ENCODE measurements at places on chromosomes 13 and 19.

- no peak for DNase-seq
These were observed 50.3 kb upstream of the CACNA1A start for GRCh38 chr19:13556552-13556951.

DNA sequence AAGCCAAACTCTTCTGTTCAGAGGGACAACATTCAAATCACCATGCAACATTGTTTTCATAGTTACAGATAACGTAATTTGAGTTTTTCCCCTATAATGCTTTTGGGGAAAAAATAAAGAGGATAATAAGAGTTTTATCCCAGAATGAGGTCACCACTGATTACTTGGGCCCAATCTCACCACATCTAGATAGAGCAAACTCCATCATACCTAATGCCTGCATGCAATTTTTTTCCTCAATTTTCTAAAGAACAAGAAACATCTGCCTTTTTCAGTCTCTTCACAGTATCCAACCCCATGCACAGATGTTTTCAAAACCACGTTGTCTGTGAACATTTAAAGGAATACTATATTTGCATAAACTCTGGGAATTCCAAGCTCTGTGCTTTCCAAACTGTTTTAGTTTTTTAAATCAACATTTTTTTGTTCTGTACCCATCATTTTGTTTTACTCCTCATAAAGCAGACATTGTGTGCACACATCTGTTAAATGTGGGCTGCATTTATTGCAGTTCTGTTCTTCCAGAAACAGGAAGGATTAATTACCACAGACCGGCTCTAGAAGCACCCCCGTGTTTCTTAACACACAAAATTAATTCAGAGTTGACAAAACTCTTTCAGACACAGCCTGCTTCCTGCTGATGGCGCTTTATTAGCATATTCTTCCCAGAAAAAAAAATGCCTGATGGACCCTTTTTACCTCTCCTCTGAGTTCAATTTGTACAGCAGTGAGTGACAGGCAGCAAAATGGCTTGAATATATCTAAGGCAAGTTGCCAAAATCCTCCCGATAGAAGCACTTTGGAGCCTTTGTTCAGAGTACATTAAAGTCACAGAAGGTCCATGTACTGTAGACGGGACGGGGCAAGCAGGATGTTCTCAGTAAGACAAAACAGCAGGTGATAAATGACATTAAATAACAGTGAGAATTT lies 1171.9 kb downstream of the EFNB2 start:
- peak; percentile 37 for DNase-seq

GRCh38 chr13:71853725-71854124 lies 13.3 kb downstream of the DACH1 start:
- DNase-seq: no peak

GRCh38 chr19:46756544-46756888 lies 10.3 kb upstream of the STRN4 start:
- peak; percentile 35 for DNase-seq

DNA sequence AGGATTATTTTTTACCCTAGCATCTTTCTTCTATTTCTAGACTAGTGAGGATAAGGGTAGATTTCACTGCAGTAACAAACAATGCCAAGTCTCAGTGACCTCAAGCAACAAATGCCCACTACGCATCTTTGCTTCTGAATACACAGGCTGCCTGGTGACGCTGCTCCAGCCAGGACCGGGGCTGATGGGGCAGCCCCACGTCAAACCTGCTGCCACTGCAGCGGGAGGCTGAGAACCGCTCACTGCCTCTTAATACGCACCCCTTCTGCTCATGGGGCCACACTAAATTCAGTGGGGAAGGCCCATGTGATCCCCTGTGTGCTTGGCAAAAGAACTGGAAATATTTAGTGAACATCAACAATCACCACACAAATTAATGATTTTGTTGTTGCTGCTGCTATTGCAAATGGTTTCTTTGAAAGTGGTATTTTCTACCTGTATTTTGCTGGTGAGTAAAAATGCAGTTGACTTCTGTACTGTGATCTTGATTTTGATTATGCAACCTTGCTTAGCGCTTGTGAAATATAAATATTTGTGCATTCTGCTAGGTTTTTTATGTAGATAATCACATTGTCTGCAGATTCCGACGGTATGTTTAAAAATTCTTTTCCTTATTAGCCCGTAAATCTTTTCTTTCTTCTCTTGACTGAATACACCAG lies 139.5 kb upstream of the SPACA7 start:
- no peak for DNase-seq

DNA sequence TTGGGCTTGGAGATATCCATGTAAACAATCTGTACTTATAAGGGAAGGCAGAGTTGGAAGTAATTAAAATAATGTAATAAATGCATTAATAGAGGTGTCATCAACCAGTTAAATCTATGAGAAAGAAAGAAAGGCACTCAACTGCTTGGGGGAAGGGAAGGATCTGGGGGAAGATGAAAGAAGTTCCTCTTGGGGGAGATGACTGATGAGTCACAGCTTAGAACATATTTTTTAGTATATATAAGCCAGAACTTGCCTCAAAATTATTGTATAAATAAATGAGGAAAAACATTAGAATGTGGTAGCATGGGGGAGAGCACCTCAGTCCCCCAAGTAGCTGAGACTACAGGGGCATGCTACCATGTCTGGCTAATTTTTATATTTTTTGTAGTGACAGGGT lies 205.8 kb downstream of the GGACT start:
- DNase-seq: no peak

DNA sequence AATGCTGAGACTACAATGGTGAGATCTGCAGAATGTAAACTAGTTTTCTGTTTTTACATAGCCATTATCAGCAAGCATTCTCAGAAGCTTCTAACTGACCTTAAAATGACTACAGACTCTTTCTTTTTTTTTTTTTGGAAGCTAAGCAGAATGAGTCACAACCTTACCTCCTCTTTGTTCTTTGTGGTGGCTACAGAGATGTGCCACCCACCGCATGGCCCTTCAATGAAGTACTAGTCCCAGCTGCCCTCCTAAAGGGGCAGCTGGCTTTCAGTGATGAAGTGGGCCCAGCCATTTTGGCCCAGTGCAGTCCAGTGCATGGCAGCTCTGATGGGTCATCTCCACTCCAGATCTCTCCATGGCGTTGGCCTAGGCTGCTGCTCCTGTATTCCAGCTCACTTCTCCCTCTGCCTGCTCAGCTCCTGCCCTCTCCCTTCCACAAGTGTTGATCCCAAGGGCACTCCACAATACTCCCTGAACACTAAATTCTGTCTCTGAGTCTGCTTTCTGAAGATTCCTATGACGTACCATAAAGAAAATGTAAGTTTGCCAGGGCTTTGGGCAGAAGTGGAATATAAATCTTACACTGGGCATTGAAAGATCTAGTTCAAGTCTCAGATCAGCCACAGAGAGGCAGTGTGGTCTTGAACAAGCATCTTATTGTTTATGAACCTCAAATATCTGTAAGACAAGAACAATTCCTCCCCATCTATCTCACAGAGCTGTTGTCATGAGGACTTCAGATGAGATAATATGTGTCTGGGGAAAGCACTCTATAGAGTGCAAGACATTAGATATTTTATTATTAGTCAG lies 85.6 kb downstream of the RXFP2 start:
- no peak for DNase-seq
